ENCODE measurements at places on chromosomes 3 and 15. TPM values are rescaled to one million over a fixed set of nuclear protein-coding genes. Genes with fewer than 3 reads are reported as not detected.

TF gene
- not detected for total RNA-seq

GLDN gene
- total RNA-seq, result not detected

OR4F6 gene
- not detected for total RNA-seq

CISH gene
- 2.2 TPM for total RNA-seq

C3orf70 gene
- total RNA-seq, result 0.06 TPM

NPTN gene
- 74.7 TPM for total RNA-seq

TKT gene
- total RNA-seq, result 1,104 TPM

LRRC49 gene
- 15.3 TPM for total RNA-seq

IGDCC3 gene
- total RNA-seq, result 20.1 TPM

CSPG5 gene
- 8.5 TPM for total RNA-seq

CIDEC gene
- not detected for total RNA-seq

ATP13A4 gene
- total RNA-seq, result not detected

Measured in G401 (cell line).